RCC 7860 (cell line): ENCODE measurements at places on chromosomes 11 and 22.

- DNase-seq = no peak
These were observed 13.0 kb downstream of the BCR start for GRCh38 chr22:23193196-23193827.

GRCh38 chr11:32891657-32892354 is 805 bp upstream of the QSER1 start:
- DNase-seq = no peak

GRCh38 chr11:95661162-95661561 is 128.4 kb downstream of the FAM76B start:
- DNase-seq = no peak

GRCh38 chr11:8081591-8082250 is 710 bp downstream of the TUB start:
- no peak for DNase-seq

DNA sequence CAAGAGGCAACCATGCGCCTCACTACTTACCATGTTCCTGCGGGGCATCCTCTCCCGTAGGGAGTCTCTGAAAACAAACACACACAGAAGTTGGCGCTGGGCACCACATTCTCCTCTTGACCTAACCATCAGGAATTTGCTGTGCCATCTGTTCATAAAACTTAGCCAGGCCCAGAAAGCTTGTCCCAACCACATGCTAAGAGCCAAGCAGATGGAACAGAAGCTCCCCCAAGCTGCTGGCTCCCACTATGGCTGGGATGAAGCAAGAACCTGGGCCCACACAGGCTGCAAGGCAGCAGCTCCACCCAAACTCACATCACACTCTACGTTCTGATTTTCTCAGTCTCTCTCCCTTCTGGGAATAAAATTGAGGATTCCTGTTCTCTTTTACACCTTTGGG is 17.4 kb downstream of the HPS4 start:
- no peak for DNase-seq

GRCh38 chr11:27081056-27081455 is 40.4 kb downstream of the BBOX1 start:
- no peak for DNase-seq

DNA sequence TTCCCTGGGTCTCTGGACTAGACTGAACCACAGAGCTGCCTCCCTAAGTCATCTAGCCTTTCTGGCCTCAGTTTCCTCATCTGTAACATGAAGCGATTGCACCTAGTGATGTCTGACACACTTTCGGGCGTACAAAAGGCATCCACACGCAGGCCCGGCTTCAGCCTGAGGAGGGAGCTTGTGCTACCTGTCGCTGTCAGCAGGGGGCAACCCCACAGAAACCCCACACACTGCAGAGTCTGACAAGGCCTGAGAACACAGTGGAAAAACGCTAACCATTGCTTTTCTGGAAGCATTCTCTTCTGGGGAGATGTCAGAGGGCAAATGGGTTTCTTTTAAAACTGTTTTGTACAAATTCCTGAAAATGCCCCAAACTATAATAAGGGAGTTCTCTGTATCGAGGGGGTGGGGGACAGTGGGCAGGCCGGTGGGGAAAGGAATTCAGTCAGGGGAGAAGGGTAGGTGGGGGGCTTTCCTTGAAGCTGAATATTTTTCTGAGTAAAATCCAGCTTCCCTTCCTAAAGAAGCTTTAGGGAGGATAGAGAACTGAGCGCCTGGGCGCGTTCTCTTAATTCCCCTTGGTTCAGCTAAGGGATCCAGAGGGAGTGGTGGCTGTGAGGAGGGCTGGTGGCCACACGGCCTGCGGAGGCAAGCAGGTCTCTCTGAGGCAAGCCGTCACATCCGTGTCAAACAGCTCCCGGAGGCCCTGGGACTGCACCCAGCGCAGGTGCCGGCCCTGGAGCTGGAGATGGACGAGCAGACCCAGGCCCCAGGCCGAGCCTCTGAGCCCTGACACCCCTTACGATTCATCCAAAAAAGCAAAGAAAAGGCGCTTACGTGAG is 533 bp downstream of the ELF5 start:
- DNase-seq = peak; percentile 22

- no peak for DNase-seq
These were observed 125.7 kb upstream of the DDI1 start for GRCh38 chr11:103910721-103911120.

GRCh38 chr11:110921742-110922521 is 209.7 kb upstream of the ARHGAP20 start:
- DNase-seq = no peak

DNA sequence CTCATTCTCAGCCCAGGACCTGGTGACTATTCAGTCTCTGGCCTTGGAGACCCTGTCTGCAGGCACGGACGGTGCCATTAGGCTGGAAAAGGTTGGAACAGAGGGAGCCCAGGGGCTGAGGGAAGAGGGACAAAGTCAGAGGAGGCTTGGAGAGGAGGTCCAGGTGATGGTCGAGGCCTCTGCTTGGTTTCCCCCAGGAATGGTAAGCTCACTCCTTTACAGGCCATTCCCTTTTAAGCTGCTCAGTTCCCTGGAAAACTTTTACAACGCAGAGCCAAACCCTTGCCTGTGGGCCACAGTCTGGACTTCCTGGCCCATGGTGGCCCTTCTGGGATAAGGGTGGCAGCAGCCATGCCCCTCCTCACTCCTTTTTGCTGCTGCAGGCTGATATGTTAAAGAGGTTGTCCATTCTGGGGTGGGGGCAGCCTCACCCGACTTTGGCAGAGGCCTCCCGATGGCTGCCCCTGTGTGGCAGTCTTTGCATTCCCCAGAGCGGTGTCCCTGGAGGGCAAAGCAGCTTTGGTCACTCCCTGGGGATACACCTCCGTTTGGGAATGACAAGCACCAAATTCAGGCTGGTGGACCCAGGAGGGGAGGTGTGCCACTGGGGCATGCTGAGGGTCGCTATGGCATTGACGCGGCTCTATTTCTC is 34.0 kb upstream of the RFPL3 start:
- DNase-seq = no peak

GRCh38 chr11:80898910-80899309 is 1458.1 kb upstream of the TENM4 start:
- no peak for DNase-seq

DNA sequence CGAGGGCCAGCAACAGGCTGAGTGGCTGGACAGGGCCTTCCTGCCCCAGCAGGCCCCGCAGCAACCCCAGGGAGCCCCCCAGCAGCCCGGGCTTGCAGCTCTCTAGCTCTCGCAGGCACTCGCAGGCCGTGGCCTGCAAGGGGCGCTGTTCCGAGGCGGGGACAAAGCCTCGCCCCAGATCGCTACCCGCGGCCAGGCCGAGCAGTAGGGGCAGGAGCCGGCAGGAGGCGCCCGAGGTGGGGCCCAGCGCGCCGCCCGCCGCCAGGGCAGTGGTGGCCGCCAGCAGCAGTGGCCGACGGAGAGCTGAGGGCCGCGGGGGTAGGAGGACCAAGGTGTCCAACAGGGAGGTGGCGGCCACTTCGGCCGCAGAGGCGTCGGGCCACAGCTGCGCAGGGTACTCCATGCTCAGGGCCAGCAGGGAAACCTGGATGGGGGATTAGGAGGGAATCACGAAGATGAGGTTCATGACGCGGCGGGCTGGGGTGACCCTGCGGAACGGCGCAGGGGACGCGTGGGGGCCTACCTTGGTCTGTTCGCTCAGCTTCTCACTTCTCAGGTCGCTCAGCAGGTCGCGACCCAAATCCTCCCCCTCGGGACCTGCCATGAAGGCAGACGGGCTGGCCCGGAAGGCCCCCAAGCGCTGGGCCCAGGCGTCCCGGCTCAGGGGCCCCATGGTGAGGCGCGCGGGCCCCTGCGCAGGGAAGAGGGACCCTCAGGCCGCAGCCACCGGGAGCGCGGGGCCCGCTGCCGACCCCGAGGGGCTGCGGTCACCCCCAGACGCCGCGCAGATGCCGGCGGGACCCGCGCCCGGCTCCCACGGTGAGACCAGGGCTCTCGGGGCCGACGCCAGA is 632 bp downstream of the AP5B1 start:
- peak; percentile 67 for DNase-seq

- peak; percentile 75 for DNase-seq
These were observed at the start of gene C1QTNF6 for GRCh38 chr22:37187891-37188761. TSS of gene C1QTNF6 (minus strand) at chr22:37188247. CDS start at chr22:37188213, 34 bp downstream.

DNA sequence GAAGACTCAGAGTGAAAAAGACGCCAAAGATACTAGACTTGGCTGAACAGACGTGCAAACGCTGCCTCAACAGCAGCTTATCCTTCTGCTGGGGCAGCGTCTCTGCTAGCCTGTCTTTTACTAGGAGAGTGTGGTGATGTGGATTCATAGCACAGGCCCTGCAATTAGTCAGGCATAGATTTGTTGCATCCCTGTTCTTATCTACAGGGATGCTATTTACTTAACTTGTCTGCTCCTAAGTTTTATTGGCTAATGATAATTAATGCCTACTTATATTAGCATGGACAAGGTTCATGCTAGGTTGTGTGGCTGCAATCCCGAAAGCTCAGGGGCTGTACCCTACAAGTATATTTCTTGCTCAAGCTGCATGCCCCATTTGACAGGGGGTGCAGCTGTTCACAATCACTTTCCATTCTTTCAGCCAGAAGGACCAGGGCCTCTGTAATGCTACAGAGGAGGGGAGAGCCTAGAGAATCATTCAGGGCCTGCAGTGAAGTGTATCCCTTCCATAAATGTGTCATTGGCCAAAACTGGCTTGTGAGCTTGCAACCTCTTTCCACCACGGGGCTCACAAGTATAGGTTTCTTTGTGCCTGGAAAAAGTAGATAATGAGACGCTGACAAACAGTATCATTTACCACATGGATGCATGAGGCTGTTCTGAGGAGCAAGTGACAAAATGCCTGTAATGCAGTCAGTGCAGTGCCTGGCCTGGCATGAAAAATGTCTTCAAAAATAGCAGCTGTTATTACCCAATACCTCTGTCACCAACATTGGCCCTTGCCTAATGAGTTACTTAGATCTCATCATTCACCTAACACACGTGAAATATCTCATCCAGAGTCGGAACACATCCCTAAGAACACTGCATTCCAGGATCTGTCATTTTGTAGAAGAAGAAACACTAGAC is 685.8 kb upstream of the API5 start:
- DNase-seq = no peak

DNA sequence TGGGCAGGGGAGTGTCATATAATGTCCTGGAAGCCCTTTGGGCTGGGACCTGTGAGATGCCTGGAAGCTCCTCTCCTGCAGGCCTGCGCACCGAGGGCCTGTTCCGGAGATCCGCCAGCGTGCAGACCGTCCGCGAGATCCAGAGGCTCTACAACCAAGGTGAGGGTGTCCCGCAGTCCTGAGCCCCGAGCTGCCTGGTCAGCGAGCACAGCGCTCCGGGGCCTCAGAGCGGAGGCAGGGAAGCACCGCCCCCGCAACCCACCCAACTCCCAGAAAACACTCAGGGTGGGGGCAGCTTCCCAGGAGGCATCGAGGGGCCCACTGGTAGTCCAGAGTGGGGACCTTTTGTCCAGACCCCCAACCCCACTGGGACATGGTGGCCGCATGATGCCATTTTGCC is 95.5 kb downstream of the ARHGAP8 start:
- DNase-seq = no peak

DNA sequence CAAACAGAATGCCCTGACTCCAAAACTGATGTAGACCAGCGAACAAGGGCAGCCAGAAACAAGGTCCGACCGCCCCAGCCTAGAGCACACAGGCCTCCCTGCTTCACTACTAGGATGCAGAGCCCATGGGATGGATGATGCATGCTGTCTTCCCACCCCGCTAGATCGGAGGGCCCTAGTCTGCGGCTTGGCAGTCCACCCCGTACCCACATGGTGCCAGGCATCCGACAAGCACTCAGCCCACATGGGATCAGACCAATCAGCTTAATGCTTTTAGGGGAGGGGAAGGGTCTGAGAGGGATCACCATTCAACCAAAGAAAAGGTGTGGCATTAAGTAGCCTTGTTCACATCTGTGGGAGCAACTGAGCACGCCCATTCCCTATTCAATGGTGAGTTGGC is 30.6 kb downstream of the PISD start:
- DNase-seq = no peak

GRCh38 chr11:126357055-126357962 is 1.8 kb downstream of the ST3GAL4 start:
- no peak for DNase-seq

DNA sequence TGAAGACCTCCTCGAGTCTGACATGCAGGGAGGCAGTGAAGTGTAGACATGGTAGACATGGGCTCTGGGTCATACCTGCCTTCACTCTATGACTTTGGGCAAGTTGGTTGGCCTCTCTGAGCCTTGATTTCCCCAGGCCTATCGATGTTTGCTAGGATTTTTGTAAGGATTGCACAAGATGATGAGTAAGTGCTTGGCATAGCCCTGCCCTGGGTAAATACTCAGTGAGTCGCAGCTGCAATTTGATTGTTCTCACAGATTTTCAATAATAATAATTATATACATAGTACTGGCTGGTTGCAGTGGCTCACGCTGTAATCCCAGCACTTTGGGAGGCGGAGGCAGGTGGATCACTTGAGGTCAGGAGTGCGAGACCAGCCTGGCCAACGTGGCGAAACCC is 18.1 kb downstream of the MCM5 start:
- no peak for DNase-seq

DNA sequence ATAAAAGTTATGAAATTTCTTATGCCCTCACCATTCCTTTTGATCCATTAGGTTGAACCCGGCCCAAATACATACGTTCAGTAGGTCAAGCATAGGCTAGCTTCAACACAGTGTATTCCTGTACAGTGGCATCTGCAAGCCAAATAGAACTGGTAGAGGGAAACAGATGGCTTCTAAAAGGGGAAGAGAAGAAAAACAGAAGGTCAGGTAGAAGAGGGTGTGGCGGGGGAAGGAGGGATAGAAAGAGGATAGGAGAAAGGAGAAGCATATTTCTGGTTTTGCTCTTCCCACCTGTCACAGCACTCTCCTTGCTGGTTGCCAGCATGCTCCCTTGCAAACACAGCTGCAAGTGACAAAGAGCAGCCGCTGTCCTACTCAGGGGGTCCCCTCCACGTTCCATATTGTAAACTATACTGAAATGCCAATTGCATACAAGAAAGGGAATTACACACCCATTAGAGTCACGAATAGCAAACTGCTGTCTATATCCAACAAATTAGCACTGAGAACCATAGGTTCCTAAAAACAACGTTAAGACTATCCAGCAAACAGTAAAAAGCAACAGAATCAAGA is 71.8 kb downstream of the PHF21A start:
- DNase-seq = no peak

DNA sequence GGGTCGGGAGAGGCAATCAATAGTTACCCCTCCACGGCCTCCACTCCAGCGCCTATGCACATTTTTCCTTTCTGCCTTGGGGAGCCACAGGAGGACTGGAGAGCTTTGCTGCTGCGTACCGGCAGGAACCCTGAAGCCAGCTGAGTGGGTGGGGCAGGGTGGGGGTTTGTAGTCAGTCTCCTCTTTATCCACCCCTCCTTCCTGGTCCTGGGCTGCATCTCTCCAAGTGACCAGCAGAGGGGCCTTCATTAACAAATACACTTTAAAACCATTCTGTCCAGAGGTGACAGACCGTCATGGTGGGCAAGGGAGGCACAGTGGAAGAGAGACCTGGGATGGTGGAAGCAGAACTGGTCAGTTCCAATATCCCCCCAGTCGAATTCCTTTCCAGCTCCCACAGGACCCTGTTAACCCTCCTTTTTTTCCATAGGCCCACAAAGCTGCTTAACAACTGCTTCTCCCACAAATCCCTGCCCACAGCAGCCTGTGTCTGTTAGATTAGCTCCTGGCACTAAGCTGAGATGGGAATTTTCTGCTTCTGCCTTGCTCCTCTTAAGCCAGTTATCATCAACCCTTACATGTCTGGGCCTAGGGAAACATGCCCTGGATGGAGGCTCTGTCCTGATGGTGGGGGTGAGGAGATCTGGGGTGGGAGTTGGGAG is 3.9 kb upstream of the ABCG4 start:
- peak; percentile 29 for DNase-seq
